ENCODE measurements at places on chromosomes 2 and 18. TPM values are rescaled to one million over a fixed set of nuclear protein-coding genes. Genes with fewer than 3 reads are reported as not detected.

DNA sequence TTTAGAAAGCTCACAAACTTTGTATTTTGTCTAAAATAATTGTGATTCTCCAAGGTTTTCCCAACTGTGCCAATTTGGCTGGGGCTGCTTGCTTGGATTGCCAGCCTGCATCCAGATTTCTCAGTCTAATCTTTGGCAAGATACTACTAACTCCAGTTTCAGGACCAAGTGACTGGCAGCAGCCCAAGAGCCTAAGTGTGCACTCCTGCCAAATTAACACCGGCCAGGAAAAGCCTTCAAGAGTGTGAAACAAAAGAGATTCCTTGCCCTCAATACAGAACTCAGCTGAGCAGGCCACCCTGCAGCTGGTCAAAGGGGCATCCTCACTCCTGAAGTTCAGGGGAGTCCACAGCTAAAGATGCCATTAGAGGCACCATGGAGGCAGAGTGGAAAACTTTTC lies 589.0 kb upstream of the ACVR2A start:
- peak; percentile 10 for DNase-seq

GRCh38 chr2:100268986-100269385 lies 53.3 kb downstream of the LONRF2 start:
- DNase-seq, result no peak

Gene ABCB11
- total RNA-seq, result 0.16 TPM

Gene TOGARAM2
- under 0.01 TPM for total RNA-seq

Measured in occipital lobe (tissue), 3 donors.